ENCODE measurements at places on chromosomes 5 and 9. TPM values are rescaled to one million over a fixed set of nuclear protein-coding genes. Genes with fewer than 3 reads are reported as not detected.

DNA sequence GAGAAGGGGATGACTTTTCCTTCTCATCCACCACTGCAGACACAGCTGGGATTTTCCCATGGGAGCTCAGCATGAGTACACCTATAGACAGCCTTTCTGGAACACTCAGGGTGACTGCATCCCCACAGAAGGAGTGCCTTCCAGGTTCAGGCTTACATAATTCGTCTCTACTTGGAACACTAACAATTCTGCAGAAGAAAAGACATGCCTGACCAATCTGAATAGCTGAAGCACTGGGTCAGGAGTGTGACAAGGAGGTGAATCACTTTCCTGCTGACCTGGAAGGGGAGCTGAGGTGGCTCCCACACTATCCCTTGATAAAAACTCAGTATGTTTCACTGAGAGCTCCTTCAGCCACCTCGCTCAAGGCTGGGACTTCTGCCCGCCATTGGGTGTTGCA, 425.3 kb downstream of the TLR4 start:
- no peak for DNase-seq

DNA sequence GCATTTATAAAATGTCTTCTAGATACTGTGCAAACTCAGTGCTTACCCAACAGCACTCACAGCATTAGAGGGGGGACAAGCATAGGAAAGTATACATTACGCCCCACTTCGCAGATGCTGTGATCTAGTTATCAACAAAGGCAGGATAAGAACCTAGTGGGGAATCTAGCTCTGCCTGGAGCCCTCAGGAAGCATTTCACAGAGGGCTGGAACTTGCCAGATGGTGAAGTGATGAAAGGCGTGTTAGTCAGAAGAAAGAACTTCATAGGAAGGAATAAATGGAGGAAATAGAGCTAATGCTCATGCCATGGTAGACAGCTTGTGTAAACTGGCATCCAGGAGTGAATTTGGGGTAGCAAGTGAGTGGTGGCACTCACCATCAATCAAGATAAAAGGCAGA, 25.8 kb downstream of the DIRAS2 start:
- DNase-seq, result no peak

DNA sequence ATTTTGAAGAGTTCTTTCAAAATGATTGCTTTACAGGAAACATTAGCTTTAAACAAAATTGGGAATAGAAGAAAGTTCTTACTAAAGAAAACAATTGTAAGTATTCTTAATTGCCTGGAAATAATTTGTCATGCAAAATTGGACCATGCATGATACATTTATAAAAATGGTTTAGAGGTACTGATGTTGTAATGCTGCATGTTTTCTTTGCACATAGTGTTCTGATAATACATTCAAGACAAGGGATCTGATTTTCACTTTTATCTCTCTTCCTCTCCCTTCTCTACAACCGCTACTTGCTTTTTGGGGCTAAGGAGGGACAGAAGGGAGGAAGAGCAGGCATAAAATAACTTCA, 211.6 kb upstream of the MPDZ start:
- DNase-seq, result no peak

- DNase-seq, result no peak
These were observed 130.0 kb upstream of the LHFPL2 start for GRCh38 chr5:78778538-78778937.

DNA sequence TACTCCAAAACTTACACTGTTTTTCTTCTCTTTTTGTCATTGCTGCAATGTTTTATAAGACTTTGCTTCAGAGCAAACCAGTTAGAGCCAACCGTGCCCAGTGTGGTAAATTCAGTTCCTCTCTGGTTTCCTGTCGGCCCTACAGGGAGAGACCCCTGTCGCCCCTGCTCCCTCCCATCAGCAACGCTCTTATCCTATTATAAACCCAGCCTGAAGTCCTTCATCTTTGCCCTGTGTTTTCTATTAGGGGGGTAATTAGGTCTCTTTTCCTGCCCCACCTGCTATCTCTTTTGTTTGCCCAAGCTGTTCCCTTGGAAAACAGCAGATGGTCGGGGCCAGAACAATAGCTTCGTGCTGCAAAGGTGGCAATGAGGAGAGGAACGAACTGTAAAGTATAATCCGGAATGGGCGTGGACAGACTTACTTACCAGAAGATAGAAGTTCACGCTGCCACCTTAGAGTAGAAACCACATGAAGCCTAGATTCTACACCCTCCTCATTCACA, 21.4 kb upstream of the OTULINL start:
- no peak for DNase-seq

DNA sequence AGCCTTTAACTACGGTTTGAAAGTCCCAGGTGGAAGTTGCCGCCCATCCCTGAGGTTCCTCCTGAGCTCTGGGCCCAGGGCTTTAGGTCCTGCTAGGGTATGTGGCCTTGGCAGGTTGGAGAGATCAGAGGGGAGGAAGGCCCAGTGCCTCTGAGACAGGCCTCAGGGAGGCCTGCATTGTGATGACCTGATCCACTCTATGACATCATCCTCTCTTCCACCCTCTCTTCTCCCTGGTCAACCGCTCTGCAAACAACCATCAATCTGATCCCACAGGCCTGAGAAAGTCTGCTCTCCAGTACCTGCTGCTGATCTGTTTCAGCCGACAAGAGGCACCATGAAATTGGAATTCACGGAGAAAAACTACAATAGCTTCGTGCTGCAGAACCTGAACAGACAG, at the start of gene CCIN:
Gene CCIN, plus strand, starts transcription at position 223 of the 400 bp plus-strand sequence. Its CDS starts 115 bp downstream, at position 338.
- no peak for DNase-seq

DNA sequence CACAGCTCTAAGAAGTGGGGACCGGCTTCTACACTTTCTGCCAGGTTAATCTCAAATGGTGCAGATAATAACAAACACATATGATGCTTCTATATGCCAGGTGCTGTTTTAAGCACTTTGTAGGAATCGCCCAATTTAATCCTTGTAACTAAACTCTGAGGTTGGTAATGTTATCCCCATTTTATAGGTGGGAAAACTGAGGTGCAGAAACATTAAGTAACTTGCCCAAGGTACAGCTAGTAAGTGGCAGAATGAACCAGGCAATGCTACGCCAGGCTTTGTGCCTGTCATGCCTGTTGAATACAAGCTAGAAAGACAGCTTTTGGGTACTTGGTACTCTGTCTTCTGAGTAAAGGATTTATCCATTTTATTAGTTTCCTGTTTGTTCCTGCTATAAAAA, 19.7 kb downstream of the IQGAP2 start:
- no peak for DNase-seq

DNA sequence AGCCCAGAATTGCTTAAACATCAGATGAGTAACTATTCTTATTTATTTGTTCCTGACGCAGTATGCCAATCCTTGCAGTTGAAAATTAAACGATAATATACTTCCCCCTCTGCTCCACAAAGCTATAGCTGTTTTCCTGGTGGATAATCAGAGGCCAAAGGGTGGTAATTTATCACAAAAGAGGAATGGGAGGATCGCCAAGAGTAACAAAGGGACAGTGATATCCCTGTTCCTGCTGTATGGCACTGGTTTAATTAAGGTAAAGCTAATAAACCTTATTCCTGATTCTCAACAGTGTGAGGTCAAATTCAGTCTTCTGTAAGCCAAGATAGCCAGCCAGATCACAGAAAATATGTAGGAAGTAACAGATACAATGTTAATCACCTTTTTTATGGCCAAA, 33.4 kb upstream of the PTGER4 start:
- DNase-seq, result no peak

- DNase-seq, result no peak
These were observed 302.6 kb downstream of the ARHGAP26 start for GRCh38 chr5:143072734-143073133.

DNA sequence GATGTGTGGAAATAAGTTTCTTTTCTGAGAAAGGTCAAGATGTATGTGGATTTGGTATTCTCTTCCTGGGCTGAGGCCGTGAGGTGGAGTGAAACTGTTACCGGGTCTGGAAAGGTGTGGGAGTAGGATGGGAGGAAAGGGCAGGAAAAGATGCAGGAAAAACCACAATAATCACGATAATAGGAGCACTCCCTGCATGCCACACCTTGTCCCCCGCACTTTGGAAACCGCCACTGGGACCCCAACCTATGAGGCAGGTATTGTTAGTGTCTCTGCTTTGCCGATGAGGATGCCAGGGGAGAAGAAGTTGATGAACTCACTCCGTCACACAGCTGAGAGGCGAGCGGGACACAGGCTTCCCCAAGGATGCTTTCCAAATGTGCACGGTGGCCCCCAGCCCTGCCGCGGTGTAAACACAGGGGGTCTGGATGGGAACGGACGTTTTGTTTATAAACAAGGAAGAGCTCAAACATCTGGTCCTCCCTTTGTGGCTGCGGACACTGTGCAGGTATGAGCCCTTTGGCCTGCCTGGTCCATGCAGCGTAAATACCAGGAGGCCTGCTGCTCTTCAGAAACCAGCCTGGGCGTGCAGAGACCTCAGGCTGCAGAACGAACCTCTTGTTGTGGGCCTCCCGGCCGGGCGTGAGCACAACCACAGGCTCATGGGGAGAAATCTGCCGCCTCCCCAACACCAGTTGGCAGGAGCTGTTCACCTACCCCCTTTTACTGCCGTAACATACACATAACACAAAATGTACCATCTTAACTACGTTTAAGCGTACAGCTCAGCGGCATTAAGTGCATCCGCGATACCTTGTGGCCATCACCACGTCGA, 126.7 kb downstream of the COL23A1 start:
- DNase-seq, result no peak

GRCh38 chr9:29717631-29718030, 2144.3 kb upstream of the C9orf72 start:
- no peak for DNase-seq

GRCh38 chr5:83703059-83703458, 17.6 kb downstream of the HAPLN1 start:
- DNase-seq, result no peak

DNA sequence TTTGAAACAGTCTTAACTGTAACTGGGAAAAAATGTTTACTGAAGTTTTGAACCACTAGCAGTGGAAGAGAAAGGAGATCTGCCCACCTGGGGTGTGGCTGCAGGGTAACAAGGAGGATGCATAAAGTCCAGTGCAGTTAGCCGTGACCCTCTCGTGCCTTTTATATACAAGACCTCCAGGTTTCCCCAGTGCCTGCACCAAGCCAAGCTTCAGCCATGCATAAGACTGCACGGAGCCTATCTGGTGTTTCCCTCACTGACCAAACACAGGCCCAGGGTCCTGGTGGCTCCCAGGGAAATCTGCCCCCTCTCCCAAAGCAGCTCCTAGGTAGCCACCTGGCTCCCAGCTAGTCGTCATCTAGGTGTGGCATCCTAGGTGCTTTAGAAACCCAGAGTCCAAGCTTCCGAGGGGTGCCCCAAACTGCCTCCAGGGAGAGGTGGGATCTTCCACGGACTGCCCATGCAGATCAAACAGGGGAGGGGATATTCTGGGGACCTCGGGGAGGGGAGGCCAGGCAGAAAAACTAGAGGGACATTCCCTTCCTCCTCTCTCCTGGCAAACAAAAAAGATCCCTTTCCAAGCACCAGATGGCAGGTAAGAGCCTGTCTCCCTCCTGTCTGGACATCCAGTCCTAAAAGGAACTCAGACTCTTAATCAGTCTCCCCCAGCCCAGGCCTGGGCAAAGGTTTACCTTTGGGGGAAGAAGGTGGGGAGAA, 2.7 kb downstream of the SHB start:
- peak; percentile 60 for DNase-seq

DNA sequence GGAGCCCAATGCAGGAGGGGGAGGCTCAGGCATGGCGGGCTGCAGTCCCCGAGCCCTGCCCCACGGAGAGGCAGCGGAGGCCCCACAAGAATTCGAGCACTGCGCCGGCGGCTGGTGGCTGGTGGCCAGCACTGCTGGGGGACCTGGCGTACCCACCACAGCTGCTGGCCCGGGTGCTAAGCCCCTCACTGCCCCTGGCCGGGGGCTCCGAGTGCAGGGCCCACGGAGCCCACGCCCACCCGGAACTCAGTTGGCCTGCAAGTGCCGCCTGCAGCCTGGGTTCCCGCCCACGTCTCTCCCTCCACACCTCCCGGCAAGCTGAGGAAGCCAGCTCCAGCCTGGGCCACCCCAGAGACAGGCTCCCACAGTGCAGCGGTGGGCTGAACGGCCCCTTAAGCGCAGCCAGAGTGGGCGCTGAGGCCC, 780.3 kb downstream of the DTWD2 start:
- no peak for DNase-seq

DNA sequence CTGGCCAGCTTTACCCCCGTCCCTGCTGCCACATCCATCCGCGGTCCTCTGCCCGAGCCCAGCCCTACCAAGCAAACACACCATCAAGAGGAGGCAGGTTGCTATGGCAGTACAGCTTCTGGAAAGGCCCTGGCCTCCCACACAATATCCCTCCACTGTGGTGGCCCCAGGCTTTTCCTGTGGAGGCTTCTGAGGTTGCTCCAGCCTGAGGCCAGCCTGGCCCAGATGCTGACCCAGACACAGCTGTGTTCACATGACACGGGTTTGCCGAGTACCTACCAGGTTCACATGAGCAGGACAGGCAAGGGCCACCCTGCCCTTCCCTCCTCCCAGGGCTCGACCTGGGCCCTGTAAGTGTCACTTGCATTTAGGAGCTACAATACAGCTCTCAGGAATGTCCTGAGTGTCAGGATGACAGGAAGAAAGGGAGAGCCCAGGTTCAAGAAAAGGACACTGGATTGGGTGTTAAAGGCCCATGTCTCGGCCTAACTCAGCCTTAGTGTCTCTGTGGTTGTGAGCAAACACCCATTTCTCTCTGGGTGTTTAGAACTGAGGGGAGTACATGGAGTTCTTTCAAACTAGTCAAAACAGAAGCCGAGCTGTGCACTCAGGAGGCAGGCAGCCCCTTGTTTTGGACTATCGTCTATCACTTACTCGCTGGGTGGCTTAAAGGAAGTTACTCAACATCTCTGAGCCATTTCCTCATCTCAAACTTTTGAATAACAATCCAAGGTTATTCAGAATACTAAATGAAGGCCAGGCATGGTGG, 40.2 kb downstream of the NAIF1 start:
- DNase-seq, result no peak

GRCh38 chr5:154881986-154882385, 23.6 kb downstream of the CNOT8 start:
- no peak for DNase-seq

- DNase-seq, result no peak
These were observed 11.5 kb downstream of the ANXA1 start for GRCh38 chr9:73162987-73163768.

- DNase-seq, result peak; percentile 56
These were observed 134.8 kb downstream of the ZNF354C start for GRCh38 chr5:179194941-179195381.

DRD1 gene
- total RNA-seq, result not detected

BSPRY gene
- total RNA-seq, result 0.66 TPM

SLC25A48 gene
- total RNA-seq, result not detected

SHB gene
- total RNA-seq, result 33.7 TPM

FBXW5 gene
- 202 TPM for total RNA-seq

DOCK2 gene
- total RNA-seq, result 14.7 TPM

CMYA5 gene
- 6.7 TPM for total RNA-seq

FYB1 gene
- 13.7 TPM for total RNA-seq

PCDHA10 gene
- total RNA-seq, result 0.66 TPM

PNPLA7 gene
- total RNA-seq, result 4.3 TPM

PCDHGB5 gene
- 16.6 TPM for total RNA-seq

C1QTNF2 gene
- 0.95 TPM for total RNA-seq

FSTL4 gene
- not detected for total RNA-seq

All from sigmoid colon (tissue), 7 donors.